ENCODE measurements at places on chromosomes 1 and 21. TPM values are rescaled to one million over a fixed set of nuclear protein-coding genes. Genes with fewer than 3 reads are reported as not detected.

GRCh38 chr1:110979154-110979553 lies 15.4 kb upstream of the LRIF1 start:
- DNase-seq = no peak

KRTAP7-1 gene
- total RNA-seq = not detected

DNA sequence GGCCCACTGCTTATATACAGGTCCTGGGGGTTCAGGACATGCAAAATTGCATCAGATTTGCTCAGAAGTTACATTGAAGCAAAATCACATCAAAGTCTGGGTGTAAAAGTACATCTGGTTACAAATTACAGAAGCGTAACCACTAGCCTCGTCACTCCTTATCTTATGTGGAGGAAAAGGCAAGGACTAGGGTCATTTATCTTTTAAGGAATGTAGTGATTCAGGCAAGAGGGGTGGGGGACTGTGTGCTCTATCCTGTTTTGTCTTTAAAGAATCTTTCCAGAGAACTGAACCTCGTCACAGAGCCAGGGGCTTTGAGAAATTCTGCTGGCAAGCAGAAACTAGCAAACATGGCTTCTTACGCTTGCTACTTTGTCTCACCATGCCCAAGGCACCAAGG lies 61.1 kb upstream of the RAB4A start:
- no peak for DNase-seq

DNA sequence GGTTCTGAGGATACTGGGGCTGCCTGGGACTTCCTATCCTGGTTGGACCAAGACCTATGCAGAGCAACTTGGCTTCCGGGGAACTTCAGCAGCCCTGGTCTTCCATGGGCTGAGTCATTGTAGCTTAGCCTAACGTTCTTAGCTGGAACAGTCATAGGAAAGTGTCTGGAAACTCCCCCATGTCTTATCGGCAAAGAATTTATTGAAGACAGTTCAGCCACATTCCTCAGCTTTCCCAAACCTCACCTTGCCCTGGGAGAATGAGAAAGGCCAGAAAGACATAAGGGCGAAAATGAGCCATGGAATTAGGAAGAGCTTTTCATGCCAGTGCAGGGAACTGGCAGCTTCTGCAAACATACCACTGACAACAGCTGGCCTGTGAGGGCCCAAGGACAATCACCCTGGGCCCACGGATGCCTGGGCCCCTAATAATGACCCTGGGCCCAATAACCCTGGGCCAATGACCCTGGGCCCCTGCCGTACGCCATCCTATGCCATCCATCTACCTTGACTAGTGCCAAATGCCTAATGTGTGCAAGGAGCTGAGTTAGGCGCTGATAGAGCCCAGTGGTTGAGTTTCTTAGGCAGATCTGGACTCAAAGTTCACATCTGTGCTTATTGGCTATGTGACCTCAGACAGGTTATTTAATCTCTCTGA lies 114.4 kb upstream of the GADD45A start:
- DNase-seq = peak; percentile 99

GRCh38 chr1:198763298-198763714 lies 124.5 kb downstream of the PTPRC start:
- DNase-seq = peak; percentile 92

DNA sequence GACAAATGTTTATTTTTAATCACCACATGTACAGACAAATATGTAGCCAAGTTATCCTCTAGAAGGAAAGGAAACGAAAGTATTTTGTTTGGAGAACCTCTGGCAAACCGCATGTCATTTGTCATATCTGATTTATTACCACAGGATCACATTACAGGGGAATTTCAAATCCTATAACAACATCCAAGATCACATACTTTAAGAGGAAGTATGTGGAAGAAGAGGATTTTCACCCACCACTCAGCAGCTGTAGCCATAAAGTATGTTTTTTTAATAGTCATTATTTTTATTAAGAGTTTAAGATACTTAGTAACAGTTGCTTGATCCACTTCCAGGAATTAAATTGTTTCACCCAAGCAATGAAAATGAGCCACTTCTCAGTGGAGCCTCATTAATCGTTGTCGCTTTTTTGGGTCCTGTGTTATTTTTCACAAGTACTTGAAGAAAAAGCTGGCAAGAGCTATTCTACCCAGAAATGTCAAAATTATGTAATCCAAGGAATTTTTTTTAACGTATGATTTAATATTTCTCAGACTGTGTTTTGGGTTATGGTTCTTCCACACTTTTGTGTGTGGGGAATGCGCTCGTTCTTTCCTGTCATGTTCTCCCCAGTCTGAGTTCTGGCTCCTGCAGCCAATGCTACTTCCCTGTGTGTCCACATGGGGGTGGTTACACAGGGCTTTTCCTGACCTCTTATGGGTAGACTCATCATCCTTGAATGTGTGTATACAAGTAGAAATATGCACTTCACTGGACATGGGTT lies 6.9 kb downstream of the SERTAD4 start:
- peak; percentile 90 for DNase-seq

- DNase-seq = no peak
Measured at GRCh38 chr21:19489930-19490329, 1086.3 kb upstream of the TMPRSS15 start.

GRCh38 chr1:116360429-116361173 lies 12.4 kb upstream of the ATP1A1 start:
- no peak for DNase-seq

GRCh38 chr1:205127646-205128045 lies 5.9 kb upstream of the RBBP5 start:
- DNase-seq = no peak

GRCh38 chr1:33242652-33243051 lies 13.6 kb upstream of the ZNF362 start:
- peak; percentile 14 for DNase-seq

ABCG1 gene
- not detected for total RNA-seq

- DNase-seq = no peak
Measured at GRCh38 chr1:37752583-37753471, 12.1 kb downstream of the EPHA10 start.

DNA sequence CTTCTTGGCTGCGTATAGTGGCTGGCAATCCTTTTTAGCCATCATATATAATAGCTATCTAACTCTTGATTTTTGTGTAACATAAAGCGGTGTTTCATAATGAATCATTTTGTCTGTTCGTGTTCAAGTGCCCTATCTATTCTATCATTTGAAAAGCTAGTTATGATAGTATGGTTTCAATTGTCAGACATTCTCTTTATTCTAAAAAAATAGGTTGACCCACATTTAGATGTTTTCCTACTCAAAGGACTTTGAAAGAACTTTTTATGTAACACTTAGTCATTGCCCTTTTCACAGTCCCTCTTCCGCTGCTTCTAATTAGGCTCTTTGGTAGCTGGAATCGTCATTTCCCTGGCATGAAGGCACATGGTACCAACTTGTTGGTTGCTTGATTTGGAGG lies 272.2 kb upstream of the B3GALT2 start:
- DNase-seq = no peak

- no peak for DNase-seq
Measured at GRCh38 chr1:157132616-157133167, 5.5 kb downstream of the ETV3 start.

- DNase-seq = no peak
Measured at GRCh38 chr1:242641461-242641860, 117.0 kb upstream of the PLD5 start.

DNA sequence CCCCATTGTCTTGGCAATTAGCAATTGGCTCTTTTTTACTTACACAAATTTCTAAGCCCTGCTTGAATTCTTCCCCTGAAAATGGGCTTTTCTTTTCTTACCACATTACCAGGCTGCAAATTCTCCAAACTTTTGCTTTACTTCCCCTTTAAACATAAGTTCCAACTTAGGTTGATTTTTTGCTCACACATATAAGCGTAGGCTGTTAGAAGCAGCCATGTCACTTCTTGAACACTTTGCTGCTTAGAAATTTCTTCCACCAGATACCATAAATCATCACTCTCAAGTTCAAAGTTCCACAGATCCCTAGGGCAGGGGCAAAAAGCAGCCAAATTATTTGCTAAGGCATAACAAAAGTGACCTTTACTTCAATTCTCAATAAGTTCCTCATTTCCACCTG lies 35.4 kb upstream of the KCNH1 start:
- no peak for DNase-seq

PDE9A gene
- not detected for total RNA-seq

CFAP57 gene
- total RNA-seq = not detected

GRCh38 chr1:171438441-171438840 lies 46.9 kb upstream of the PRRC2C start:
- peak; percentile 99 for DNase-seq

AKNAD1 gene
- total RNA-seq = 2.3 TPM

GRCh38 chr1:205267306-205267902 lies 39.7 kb downstream of the TMCC2 start:
- DNase-seq = no peak

MAB21L3 gene
- total RNA-seq = 0.10 TPM

FGR gene
- 0.17 TPM for total RNA-seq

GRCh38 chr1:54805466-54805865 lies 4.3 kb upstream of the TTC22 start:
- no peak for DNase-seq

GBP3 gene
- total RNA-seq = 89.5 TPM

RNF186 gene
- total RNA-seq = not detected

DNA sequence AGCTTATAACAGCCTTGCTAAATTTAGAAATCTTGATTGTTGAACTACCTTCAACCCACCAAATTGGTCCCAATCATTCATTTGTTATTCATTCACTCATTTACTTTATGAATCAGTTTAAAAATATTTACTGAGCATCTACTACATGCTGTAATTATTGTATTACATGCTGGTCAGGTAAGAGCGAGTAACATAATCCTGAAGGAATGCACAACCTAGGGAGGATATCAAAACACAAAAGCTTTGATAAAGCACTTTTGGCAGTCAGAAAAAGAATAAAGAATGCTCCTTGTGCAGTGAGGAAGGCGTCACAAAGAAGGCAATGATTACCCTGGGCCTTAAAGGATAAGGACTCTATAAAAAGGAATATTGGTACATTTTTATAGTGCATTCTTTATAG lies 518.9 kb upstream of the NR5A2 start:
- DNase-seq = no peak

DNA sequence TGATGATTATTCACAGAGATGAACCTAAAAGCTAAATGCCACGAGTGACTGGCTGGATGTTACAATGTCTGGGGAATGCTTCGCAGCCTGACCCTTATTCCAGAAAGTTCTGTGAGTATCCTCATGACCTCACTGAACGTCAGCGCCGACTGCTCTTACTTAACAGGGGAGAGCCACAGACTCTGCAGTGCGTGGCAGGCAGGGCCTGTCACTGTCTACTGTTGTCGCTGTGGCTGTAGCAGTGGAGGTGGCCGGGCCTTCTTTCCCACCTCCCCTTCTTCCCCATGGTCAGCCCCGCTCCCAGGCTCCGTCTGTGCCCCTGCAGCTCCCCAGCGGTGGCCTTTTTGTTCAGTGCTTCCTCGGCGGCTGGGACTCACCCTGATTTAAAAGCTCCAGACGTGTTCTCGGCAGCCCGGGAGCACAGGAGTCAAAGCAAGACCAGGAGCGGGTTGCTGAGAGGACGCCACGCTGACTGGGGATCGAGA lies 52.2 kb upstream of the TARBP1 start:
- DNase-seq = no peak

GRCh38 chr1:241485145-241485544 lies 34.4 kb downstream of the FH start:
- peak; percentile 16 for DNase-seq

ATF3 gene
- total RNA-seq = 5.1 TPM

DNA sequence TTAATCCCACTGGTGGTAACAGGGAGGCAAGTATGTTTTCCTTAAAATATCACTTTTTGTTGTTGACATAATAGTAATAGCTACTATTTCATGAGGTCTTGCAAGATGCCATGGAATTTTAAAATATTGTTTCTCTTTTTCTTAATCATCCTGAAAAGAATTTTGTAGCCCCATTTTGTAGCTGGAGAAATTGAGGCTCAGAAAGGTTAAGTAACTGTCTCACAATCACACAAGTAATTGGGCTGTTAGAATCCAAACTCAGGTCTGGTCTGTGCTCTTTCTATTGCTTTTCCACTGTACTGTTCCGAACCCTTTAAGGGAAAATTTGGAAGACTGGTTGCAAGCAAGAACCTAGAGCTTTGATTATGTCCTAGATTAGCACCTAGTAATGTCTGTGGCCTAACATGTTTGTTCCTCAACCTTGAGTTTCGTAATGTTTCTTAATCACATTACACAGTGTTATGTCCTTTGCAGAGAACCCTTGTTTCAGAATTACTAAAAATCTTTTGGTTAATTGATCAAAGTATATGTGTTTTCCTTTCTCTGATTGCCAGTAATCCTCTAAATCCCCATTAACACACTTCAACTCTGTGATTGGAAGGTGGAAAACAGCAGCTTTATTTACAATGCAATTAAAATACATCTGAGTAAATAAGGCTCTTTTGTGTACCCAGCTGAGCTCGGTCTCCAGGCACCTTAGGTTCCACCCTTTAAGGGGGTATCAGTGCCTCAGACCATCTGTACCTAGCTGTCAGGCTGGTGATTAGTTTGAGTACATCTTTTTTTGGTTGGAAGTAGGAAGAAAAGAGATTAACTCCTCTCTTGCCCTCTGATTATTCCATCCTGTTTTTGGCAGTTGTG lies 10.4 kb downstream of the LRRC42 start:
- peak; percentile 14 for DNase-seq

GRCh38 chr1:58189453-58189852 lies 357.1 kb downstream of the OMA1 start:
- DNase-seq = no peak

GRCh38 chr1:197567442-197567841 lies 207.8 kb downstream of the DENND1B start:
- DNase-seq = peak; percentile 5

GRCh38 chr1:119318466-119319309 lies 49.9 kb upstream of the HAO2 start:
- no peak for DNase-seq

CAMTA1 gene
- total RNA-seq = 219 TPM

GRCh38 chr1:184747089-184747955 lies 7.3 kb downstream of the EDEM3 start:
- no peak for DNase-seq

DNA sequence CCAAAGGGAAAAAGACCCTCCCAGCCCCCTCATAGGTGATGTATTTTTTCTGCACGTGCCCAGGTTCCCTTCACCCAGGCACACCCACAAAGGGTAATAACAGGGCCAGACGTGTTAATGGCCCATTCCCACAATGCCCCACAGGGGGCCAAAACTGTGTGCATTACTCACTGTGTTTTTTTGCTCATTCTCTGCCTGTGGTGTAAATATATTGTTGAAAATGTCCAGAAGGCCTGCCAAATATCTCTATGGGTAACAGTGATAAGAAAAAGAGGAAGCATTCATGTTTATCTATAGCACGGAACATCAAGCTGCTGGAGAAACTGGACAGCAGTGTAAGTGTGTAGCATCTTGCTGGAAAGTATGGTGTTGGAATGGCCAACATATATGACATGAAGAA lies 21.9 kb downstream of the RHEX start:
- no peak for DNase-seq

LEMD1 gene
- not detected for total RNA-seq

DNA sequence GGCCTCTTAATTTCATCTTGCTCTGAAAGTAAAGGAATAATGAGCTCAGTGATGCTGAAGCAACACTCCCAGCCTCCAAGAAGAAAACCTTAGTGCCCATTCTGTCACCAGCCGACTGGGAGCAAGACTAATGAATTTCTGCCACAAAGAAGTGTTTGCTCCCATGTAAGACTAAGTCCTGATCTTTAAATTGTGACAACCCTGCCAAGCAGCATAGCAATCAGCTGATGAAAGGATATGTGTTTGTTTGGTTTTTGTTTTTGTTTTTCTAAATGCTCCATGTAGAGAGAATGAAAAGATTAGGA lies 113.7 kb upstream of the PALMD start:
- DNase-seq = no peak

- DNase-seq = peak; percentile 8
Measured at GRCh38 chr1:34871443-34872132, 12.0 kb upstream of the SMIM12 start.

All from M059J (cell line).